Endothelial cell (in vitro differentiated cells): ENCODE measurements at places on chromosomes 13 and 19.

DNA sequence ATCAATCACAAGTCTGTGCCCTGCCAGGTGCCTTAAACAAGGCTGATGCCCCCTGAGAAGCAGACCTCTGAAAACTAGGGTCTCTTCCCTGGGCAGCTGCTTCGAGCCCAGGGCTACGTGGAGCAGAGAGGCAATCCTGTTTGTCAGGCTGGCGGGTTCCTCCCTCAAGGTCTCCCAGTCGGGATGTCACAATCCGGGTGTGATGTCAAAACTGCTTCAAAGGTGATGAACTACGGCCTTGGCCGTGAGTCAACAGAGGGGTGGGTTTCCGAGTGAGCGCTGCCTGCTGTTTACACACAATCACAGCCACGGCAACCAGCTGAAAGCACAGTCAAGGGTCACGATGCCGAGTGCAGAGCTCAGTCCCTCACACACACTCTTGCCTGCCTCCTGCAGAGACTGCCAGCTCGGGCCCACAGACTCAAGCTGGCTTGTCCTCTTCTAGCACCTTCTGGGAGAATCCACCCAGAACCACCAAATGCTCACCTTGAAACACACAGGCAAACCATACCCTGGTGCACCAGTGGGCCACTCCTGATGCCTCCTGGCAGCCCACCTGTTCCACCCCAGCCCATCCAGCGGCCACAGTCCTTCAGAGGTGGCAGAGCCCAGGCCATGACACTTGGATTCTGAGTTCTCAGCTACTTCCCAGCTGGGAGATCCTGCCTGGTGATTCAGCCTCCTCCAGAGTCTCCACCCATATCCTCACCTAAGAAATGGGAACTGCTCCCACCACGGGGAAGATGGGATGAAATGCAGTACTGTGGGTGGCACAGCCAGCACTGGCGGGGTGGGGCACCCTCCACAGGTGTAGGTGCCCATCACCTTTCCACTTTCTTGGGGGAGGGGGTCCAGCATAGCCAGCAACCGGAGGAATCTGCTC, 6.8 kb downstream of the ELL start:
- no peak for DNase-seq

- DNase-seq: no peak
These were observed 29.0 kb upstream of the CXCL17 start for GRCh38 chr19:42471554-42472249.

- no peak for DNase-seq
These were observed 11.3 kb upstream of the SHKBP1 start for GRCh38 chr19:40565355-40565754.

DNA sequence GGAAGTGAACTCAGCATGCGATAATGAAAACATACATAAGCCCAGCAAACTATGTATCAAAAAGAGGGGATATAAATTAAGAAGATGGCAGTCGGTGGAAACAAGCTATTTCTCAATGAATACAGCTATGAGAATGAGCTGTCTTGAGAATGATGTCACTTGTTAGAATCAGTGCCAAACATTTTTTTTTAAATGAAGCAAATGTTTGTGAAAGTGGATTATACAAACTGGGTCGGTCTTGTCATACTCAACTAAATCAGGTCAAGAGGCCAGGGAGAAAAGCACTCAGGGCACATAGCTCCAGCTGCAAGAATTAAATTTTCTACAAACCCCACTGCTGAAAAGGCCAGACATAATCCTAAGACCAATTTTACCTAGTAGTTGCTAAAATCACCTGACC, 1048.4 kb downstream of the SLITRK1 start:
- no peak for DNase-seq

GRCh38 chr19:13152356-13152973, 2.3 kb downstream of the IER2 start:
- no peak for DNase-seq

DNA sequence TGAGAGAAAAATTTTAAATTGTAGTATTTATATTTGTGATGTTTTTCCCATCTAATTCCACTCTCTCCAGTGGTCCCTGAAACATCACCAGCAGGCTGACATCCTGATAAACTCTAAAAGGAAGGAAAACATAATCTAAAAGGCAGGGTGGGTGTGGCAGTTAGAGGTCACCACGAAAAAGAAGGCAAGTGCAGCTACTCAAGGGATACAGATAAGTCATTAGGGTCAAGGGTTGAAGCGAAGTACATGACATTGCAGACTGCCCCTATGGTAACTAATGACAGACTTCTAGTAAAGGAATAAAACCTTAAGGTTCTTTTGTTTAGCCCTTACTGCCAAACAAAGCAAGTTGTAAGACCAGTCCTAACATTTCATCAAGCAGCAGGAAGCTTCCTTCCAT, 6.0 kb upstream of the NEK3 start:
- DNase-seq: no peak

DNA sequence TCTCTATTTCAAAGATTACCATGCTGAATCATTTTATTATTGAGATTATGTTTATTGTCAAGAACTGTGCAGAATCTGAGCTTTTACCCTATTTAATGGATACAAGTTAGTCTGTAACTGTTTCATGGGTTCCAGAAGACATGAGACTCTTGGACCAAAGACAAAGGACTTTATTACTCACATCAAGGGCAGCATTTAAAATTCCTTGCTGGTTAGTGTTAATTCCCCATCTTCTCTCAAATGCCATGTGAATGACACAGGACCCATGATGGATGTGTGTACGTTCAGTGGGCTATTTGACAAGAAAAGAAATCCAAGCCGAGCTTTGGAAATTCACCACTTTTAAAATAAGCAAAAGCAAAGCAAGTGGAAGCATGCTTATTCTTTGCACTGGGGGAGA, 139.9 kb downstream of the PCDH20 start:
- no peak for DNase-seq

GRCh38 chr13:93794197-93794885, 567.7 kb downstream of the GPC6 start:
- DNase-seq: no peak
